ENCODE measurements at places on chromosomes 6 and 20. TPM values are rescaled to one million over a fixed set of nuclear protein-coding genes. Genes with fewer than 3 reads are reported as not detected.

The DDO gene
- total RNA-seq, result 24.1 TPM

The KCNQ2 gene
- not detected for total RNA-seq

The HLA-DRA gene
- total RNA-seq, result 87.0 TPM

The NNAT gene
- total RNA-seq, result not detected

The ECT2L gene
- total RNA-seq, result 1.9 TPM

The ADGB gene
- total RNA-seq, result not detected

The CLPSL2 gene
- not detected for total RNA-seq

The CTAGE9 gene
- not detected for total RNA-seq

The TRIM38 gene
- 3.0 TPM for total RNA-seq

The NKAPL gene
- 4.5 TPM for total RNA-seq

The EYA4 gene
- total RNA-seq, result 21.7 TPM

The STX11 gene
- total RNA-seq, result 7.4 TPM

The ANGPT4 gene
- total RNA-seq, result 0.23 TPM

The TENT5A gene
- total RNA-seq, result 41.7 TPM
